ENCODE measurements at places on chromosomes 2 and 18.

GRCh38 chr18:24014986-24015638 lies 558 bp downstream of the TTC39C start:
- DNase-seq = peak; percentile 68

GRCh38 chr2:207129821-207130220 lies 35.9 kb downstream of the KLF7 start:
- no peak for DNase-seq

- DNase-seq = no peak
Observed at GRCh38 chr2:79832511-79833234, 319.8 kb downstream of the CTNNA2 start.

GRCh38 chr2:184847331-184847730 lies 249.0 kb downstream of the ZNF804A start:
- no peak for DNase-seq

DNA sequence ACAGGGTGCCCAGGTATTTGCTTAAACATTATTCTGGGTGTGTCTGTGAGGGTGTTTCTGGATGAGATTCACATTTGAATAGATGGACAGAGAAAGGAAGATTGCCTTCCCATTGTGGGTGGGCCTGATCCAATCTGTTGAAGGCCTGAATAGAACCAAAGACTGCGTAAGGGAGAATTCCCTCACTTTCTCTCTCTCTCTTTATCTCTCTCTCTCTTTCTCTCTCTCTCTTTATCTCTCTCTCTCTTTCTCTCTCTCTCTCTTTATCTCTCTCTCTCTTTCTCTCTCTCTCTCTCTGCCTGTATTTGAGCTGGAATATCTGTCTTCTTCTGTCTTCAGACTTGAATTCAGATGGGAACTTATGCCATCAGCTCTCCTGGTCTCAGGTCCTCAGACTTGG lies 148.4 kb downstream of the FAM124B start:
- no peak for DNase-seq

- DNase-seq = no peak
Observed at GRCh38 chr18:62301322-62301721, 23.8 kb upstream of the TNFRSF11A start.

DNA sequence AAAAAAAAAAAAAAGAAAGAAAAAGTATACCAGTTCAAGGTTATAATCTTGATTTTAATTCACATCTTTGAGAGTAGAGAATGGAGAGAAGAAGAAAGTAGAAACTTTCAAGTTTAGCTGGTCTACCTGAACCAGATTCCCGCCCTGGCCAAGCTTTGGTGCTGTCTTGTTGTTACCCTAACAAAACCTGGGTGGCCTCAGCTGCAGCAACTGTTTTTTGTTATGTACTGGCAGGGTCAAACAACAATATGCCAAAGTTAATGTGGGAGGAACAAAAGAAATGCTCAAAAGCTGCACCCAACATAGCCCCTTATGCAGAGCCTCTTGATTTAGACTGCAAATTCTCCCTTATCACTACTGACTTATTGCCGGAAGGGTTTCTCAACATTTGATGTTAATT lies 165.3 kb upstream of the TFPI start:
- no peak for DNase-seq

DNA sequence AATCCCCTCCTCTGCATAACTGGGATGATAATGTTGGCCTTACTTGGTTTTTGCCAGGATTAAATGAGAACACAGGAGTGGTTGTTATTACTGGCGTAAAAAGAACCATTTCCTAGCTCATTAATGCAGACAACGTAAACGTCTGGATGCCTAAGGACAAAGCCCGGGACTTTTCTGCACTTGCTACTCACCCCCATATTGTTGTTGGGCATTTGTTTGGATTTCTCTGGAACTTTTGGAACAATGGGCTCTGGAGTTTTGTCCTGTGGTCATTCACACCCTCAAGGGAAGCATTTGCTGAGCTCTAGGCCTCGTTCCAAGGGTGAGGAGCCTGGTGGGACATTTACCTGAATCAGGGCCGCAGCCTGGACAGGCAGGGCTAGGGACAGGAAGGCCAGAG lies 76.0 kb downstream of the HS1BP3 start:
- no peak for DNase-seq

DNA sequence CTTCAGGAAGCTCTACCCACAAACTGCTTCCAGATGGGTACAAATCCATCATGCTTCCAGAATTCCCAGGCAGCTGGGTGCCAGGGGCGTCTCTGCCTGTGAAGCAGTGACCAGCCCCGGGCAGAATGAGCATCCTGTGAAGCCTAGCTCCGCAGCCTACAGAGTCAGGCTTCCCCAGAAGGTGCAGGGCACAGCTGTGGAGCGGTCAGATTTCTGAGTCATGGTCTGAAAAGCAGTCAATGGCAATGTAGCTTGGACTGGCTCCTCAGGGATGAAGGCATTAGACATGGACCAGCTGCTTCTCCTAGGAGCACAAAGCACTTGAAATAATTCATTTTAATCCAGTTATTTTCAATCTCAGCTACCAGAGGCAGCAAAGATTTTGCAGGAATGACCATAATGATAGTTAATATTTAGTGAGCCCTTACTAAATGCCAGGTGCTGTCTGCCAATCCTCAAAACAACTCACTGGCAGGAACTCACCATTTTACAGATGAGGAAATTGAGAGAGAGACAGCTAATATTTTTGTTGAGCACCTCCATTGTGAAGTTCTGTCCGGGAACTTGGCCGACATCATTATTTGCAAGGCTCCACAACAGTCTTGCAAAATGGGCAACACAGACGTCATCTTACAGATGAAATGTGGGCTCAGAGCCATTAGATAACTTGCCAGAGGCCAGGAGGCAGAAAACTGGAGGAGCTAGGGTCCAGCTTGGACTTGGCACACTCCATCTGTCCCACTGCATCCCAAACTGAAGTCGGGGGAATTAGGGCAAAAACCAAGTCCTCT lies 31.7 kb downstream of the ACMSD start:
- DNase-seq = no peak

- DNase-seq = no peak
Observed at GRCh38 chr18:37299471-37300304, 265.9 kb downstream of the CELF4 start.

DNA sequence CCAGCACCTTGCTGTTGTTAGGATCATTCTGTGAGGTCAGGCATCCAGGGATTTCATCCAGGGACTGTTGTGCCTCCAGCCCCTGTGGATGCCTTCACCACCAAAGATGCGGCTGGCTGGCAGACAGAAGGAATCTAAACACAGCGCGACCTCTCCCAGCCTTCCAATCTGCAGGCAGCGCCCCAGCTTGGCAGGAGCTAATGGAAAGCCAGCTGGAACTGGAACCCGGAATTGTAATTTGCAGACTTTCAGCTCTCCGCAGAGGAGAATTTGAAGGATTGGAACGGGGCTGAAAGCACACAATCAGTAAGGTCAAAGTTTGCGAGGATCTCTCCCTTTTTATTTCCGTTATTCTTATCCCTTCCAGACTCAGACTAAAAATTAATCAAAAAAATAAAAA lies 127.8 kb downstream of the TRIB2 start:
- no peak for DNase-seq

DNA sequence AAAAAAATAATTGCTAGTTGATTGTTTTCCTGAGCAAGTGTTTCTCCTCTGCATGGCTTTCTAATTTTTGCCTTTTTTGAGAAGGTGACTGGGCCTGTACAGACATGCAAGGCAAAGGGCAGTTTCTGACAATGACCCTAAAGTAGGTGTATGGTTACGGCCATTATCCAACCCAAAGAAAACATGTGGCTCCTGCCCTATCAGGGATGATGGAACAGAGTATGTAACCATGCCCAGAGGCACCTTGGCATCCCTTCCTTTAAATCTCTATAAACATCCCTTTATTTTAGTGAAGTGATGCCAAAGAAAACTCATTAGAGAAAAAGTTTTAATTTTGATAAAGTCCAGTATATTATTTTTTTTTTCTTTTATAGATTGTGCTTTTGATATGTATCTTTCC lies 217.5 kb downstream of the LPIN1 start:
- DNase-seq = no peak

DNA sequence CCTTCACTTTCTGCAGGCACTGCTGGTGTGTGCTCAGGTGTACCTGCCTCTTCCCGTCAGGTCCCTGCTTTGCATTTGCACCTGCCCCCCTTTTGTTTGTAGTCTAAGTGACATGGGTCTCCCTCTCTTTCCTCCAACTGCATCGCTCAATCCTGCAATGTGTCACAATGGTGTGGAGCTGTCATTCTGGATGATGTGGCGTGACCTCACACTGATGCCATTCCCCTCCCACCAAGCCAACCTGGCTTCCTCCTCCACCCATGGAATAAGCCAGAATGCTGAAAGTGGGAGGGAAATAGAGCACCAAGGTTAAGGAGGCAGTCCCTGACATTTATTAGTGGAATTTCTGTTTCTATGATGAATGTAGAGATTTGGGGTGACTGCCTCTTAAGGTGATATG lies 156.7 kb downstream of the ZBTB7C start:
- no peak for DNase-seq

- DNase-seq = no peak
Observed at GRCh38 chr2:148459377-148459778, 185.2 kb upstream of the EPC2 start.

DNA sequence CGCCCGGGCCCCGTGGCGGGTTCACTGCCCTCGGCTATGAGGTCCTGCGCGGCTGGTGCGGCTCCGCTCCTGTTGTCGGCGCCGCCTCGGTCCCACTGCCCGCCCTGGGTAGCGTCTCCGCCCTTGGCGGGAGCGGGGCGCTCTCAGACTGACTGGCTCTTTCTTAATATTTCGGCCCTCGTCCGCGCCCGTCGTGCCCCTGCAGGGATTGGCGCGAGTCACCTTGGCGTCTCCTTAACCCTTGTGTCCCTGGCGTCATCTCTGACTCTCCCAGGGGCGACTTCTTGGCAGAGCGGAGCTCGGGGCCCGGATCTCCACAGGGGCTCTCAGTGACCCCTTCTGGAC lies 1.3 kb downstream of the PTMA start:
- peak; percentile 46 for DNase-seq

DNA sequence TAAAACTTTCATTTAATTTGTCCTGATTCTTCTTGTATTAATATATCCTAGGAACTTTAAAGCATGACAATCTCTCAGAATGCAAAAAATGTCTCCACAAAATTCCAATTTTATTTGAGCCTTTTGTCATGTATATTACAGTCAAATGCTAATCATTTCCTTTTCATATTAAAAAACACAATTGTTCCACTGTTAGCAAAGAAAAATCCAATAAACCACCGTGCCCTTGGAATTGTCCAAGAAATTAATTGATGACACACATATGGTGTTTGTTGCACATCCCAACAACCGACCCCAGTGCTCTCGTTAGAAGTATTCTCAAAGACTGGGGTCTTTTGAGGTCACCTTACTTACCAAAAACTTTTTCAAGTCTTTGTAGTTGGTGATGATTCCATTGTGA lies 28.1 kb downstream of the GFPT1 start:
- DNase-seq = no peak

GRCh38 chr18:32139835-32140283 lies 48.2 kb downstream of the RNF138 start:
- no peak for DNase-seq

- DNase-seq = no peak
Observed at GRCh38 chr2:85143463-85144082, 10.4 kb downstream of the TCF7L1 start.

- DNase-seq = no peak
Observed at GRCh38 chr18:5643288-5643687, 99.5 kb upstream of the EPB41L3 start.

DNA sequence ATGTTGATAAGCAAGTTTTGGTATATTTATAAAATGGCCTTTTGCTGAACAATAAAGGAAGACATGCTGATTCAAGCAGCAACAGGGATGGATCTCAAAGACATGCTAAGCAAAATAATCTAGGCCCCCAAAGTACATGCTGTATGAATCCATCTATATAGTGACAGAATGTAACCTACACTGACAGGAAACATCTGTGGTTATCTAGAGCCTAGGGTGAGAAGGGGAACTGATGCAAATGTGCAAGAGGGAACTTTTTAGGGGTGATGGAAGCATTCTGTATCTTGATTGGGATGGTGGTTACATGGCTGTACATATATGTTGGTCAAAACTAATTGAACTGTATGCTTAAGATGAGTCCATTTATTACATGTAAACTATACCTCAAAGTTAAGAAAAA lies 24.2 kb downstream of the CNRIP1 start:
- DNase-seq = no peak

GRCh38 chr2:45191146-45191863 lies 182.1 kb upstream of the SIX2 start:
- no peak for DNase-seq

DNA sequence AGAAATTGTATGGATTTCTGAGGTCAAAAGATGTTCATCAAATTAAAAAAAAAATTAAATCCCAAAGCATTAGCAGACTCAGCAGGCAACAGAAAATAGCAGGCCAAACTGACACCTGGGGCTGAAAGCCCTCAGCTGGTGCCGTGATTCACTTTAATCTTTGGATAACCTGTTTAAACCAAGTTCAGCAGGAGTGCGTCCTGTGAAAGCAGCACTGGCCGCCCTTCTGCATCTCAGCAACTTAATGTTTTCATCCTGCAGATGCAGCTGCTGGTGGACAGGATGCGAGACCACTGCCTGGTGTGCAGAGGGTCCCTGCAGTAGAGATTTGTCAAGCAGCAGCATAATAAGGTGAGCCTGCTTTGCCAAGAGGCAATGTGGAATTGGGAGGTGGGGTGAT lies 41.2 kb downstream of the CCDC68 start:
- DNase-seq = no peak

DNA sequence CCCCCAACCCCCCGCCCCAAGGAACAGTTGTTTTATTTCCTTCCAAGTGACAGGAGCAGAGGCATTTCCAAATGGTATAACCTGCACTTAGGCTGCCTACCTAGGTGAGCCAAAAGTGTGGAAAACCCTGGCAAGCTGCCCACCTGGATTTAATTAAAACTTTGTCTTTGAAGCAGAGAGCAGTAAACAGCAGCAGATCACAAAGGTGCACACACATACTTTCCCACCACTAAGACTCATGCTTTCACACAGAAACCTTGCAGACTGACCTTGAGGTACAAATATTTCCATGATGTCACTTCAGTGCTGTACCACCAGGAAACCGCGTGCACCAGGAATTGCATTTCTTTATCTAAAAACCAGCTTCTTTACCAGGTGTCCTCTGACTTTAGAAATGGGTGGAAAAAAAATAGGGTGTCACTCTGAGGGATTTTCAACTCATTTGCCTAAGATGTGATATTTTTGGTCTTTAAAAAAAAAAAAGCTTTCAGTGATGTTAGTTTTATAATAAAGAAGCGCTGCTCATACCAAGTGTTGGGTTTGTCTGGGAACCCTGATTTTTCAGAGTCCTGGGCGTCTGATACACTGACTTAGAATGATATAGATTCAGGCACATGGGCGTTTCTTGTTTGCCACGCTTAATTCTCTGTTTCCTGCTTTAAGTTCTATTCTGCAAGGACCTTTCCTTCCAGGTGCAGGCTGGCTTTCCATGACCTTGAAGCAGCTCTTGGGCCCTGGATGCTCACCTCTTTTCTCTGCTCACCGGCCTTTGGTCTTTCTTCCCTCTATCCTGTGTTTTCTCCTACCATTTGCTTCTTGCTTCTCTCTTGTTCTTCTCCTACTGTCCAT lies 70.7 kb upstream of the BCL2L11 start:
- DNase-seq = no peak

GRCh38 chr2:226837334-226837733 lies 1.5 kb downstream of the RHBDD1 start:
- DNase-seq = no peak

- no peak for DNase-seq
Observed at GRCh38 chr18:7684966-7685365, 117.8 kb downstream of the PTPRM start.

Measured in T-helper 1 cell (primary cell).